SW 1271 (cell line): ENCODE measurements at places on chromosomes 7 and 10.

DNA sequence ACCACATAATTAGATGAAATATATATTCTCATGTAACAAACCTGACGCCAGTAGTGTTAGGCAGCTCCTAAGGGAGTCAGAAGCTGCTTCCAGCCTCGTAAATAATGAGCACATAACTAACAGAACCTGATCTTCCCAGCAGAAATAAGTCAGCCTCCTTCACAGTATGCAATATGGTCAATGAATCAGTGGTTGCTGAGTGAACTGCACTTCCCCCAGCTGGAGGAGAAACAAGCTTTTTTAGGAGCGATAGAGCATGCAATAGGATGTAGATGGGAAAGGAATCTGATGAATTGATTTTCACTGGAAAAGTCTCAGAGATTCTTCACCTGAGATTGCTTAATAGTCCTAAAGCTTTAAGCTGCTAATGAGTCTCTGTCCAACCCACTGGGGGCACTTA, 337.2 kb upstream of the LRGUK start:
- DNase-seq: no peak

- no peak for DNase-seq
Observed at GRCh38 chr10:100731407-100732240, 13.8 kb upstream of the PAX2 start.

GRCh38 chr10:80502621-80503583, 34.8 kb upstream of the SH2D4B start:
- DNase-seq: no peak

- DNase-seq: no peak
Observed at GRCh38 chr7:64883113-64883905, 19.8 kb upstream of the ZNF273 start.

DNA sequence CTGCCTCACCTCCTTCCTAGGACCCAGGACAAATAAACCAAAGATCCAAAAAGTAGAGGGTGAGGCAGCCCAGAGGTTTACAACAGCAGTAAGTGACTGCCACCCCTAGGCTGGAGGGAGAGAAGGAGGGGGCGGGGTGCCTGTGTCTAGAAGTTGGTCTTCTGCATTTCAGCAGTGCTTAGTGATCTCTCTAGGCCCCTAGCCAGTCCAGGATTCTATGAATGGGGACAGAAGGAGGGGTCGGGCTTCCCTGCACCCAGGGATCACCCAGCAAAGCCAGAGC, 62.8 kb upstream of the KDM7A start:
- DNase-seq: no peak

DNA sequence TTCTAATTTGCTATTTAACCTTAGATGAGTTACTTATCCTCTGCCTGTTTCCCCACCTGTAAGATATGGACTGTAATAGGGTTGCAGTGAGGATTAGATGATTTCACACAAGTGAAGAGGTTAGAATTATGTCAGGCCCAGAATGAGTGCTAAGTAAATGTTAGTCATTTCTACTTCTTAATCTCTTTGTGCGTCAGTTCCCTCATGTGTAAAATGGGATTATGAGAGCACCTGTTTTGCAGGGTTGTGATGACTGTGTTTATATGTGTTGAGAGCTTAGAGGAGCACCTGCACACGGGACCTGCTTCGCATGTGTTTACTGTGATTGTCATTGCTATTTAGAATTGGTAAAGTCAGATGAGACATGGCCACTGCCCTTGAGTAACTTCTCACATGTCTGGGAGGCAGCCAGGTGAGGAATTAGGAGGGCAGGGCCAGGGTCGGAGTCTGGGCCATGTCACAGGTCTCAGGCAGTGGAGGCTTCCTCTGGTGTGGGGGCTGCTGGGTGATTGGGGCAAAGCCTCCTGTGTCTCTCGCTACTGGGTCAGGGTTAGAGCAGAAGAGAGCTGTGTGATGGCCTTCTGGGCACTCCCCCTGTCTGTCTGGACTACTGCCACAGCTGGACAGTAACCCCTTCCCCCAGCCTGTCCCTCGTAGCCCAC, 106.7 kb downstream of the WDFY4 start:
- no peak for DNase-seq

DNA sequence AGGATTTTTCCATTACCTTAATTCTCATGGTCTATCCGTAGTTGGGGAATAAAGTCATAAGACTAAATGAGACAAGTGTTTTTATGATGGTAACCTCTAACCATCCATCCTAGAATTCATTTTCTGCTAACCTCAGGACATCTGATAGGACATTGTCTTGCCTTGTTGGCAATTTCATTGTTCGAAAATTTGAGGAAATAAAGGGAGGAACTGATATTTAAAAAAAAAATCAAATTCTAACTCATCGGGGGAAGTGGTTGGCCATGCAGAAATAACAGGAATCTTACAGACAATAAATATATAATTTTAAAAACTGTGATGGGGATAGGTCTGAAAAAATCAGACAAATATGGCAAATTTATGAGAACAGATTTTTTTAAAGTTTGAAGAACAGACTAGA, 21.7 kb upstream of the RHOBTB1 start:
- DNase-seq: no peak

DNA sequence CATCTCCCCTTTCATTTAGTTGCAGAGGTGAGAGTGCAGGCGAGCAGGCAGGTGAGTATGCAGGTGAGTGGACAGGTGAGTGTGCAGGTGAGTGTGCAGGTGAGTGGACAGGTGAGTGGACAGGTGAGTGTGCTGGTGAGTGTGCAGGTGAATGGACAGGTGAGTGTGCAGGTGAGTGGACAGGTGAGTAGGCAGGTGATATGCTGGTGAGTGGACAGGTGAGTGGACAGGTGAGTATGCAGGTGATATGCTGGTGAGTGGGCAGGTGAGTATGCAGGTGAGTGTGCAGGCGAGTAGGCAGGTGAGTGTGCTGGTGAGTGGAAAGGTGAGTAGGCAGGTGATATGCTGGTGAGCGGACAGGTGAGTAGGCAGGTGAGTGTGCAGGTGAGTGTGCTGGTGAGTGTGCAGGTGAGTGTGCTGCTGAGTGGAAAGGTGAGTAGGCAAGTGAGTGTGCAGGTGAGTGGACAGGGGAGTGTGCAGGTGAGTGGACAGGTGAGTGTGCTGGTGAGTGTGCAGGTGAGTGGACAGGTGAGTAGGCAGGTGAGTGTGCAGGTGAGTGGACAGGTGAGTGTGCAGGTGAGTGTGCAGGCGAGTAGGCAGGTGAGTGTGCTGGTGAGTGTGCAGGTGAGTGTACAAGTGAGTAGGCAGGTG, 165.6 kb downstream of the ADARB2 start:
- DNase-seq: no peak
